ENCODE measurements at places on chromosomes 13 and 19. TPM values are rescaled to one million over a fixed set of nuclear protein-coding genes. Genes with fewer than 3 reads are reported as not detected.

GRCh38 chr13:111944171-111944583, 122.8 kb upstream of the SOX1 start:
- no peak for DNase-seq

DNA sequence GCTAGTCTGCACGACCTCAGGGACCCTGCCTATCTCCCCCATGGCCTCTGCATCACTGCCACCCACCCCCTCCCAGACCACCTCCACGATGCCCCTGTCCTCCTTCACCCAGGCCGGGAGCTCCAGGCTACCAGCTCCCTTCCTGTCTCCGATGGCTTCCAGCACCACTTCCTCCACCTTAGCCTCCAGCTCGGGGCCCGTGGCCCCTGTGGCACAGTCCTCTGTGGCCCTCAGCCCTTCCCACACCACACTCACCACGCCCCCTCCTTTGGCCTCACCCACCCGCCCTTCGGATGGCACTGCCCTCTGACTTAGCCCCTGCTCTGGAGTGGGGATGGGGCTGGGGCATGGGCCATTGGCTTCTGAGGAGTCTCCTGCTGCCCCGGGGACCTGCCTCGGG, 7.2 kb downstream of the PALM3 start:
- no peak for DNase-seq

Gene RNF225
- total RNA-seq = 0.58 TPM

Gene SHISA7
- not detected for total RNA-seq

Gene SLC15A1
- total RNA-seq = not detected

DNA sequence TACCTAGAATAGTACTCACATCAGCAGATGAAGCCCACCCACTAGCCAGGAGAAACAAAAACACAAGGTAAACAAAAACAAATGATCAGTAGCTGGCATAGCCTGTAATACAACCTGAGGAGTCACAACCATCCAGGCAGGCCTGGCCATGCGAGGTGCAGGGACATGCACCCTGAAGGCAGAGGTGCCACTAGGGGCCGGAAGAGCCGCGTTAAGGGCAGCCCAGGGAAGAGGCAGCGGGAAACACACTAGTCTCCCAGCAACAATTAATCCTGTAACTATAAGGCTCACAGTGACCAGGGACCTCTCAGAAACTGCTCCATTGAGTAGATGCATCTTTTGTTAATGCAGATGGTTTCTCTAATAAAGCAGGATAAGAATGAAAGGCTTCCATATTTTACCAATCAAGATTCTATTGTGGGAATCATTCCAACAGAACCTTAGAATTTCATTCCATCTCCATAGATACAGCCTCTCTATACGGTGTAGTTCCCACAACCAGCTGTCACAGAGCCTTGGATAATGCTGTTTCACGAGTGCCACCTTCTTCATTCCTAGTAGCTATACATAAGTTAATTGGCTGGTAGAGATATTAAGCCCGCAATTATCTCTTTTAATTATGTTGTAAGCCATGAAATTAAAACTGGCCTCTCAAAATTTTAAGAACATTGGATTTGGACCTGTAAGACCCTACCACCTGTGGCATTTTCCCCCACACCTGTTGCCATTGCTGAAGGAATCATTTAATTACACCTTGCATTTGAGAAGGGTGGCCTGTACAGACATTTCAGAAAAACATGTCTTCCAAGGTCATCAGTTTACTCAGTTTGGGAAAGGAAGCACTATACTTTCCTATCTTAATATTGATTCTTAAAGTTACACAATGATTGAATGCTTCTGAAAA, 28.7 kb downstream of the ANKRD10 start:
- DNase-seq = no peak

DNA sequence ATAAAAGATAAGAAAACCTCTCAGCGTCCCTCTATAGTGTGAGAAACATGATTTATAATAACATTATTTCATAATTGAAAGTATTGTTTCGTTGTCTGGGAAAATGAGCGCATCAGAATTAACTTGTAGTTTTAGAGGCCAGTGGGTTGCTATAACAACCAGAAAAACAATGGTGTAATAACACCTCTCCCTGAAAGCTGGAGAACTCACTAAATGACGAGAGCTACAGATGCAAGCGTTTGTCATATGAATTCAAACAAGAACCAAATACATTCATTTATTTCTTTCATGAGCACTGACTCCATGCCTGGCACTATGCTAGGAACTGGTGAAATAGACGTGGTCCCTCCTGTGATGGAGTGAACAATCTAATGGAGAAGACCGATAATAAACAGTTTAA, 16.3 kb downstream of the KBTBD7 start:
- DNase-seq = no peak

DNA sequence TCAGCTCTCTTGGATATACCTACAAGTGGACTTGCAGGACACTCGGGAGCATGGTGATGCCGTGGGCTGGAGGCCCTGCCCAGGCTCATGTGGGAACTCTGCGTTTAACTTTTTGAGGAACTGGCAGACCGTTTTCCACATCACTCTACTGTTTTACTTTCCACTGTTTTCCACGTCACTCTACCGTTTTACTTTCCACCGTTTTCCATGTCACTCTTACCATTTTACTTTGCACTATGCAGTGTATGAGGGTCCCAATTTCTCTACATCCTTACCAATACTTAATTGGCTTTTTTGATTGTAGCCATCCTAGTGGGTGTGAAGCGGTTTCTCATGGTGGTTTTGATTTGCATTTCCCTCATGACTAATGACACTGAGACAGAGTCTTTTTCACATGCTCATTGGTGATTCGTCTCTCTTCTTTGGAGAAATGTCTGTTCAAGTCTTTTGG, 40.5 kb downstream of the GATAD2A start:
- no peak for DNase-seq

DNA sequence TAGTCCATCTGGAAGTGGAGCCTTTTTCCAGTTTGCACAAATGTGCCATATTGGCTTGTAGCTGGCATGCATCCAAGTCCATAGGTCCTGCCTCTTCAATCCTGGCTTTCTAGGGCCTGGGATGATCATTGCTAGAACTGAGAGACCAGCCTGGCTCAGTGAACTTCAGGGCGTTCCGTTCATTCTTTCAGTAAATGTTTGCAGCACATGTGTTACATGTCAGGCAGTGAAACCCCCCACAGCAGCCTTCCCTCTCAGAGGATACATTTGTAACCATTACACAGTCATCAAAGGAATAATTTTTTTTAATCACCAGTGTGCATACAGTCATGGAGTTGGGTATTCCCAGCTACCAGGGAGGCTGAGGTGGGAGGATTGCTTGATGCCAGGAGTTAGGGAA, 9.7 kb downstream of the FUT2 start:
- no peak for DNase-seq

- no peak for DNase-seq
These were observed 3.6 kb downstream of the SEMA6B start for GRCh38 chr19:4555657-4556561.

Gene LILRA6
- not detected for total RNA-seq

DNA sequence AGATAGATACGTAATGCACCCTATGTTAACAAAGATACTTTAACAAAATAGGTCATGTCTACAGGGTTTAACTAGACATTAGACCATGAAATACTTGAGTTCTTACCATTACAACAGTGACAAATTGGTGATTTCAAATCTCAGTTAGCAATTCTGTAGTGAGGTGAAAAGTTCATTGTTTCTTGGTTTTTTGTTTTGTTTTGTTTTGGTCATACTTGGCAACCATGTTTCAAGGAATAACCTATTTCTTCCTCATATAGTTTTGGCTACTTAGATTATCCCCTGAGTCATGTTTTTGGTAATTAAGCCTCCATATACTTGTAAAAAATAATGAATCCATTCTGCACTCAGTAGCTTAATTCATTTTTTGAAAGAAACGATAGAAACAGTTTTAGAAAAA, 1200.4 kb downstream of the DIAPH3 start:
- DNase-seq = peak; percentile 26

DNA sequence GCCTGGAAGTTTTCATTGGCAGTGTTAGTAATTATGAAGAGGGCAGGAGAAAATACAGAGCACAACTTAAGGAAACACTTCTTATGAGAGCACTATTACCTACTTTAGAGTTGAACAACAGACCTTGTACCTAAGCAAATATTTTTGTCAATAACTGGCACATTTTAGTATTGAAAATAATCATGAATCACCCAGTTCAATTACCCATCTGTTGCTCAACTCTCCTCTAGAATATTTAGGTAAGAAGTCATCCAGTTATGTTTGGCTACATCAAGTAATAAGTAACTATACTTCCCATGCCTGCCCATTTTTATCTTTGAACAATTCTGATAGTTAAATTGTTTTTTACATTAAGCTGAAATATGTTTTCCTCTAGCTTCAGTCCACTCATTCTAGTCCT, 893.4 kb downstream of the DIAPH3 start:
- no peak for DNase-seq

- peak; percentile 94 for DNase-seq
These were observed at the start of gene ERCC5 for GRCh38 chr13:102845630-102846260. ERCC5 (plus strand) TSS chr13:102846032; CDS start chr13:102846267, 235 bp downstream.

- no peak for DNase-seq
These were observed 94.5 kb upstream of the MRI1 start for GRCh38 chr19:13669780-13670355.

- no peak for DNase-seq
These were observed 28.7 kb upstream of the EPHX3 start for GRCh38 chr19:15260939-15261338.

- peak; percentile 48 for DNase-seq
These were observed at the start of gene ITGBL1 for GRCh38 chr13:101452519-101453485. ITGBL1 (plus strand) TSS chr13:101452675; CDS start chr13:101452834, 159 bp downstream.

- DNase-seq = no peak
These were observed 3.8 kb downstream of the MIER2 start for GRCh38 chr19:340620-341385.

Gene SIGLEC8
- total RNA-seq = not detected

DNA sequence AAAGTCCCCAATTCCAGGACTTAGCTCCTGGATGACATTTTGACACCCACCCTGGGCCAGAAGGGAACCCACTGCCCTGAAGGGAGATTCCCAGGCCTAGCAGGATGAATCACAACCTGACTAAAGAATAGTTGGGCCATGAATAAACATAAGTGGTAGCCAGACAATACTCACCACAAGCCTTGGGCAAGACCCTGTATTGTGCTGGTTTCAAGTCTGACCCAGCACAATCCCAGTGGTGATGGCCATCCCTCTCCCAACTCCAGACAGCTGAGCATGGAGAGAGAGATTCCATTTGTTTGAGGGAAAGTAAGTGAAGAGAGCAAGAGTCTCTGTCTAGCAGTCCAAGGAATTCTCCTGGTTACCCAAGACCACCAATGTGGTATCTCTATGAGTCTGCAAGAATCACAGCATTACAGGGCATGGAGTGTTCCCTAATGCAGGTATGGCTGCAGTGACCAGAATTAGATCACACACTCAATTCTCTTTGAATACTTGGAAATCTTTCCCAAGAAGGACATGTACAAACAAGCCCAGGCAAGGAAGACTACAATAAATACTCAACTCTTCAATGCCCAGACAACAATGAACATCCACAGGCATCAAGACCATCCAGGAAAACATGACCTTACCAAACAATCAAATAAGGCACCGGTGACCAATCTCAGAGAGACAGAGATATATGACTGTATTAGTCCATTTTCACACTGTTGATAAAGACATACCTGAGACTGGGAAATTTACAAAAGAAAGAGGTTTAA, 158.0 kb downstream of the VWA8 start:
- no peak for DNase-seq

Gene CEACAM16
- total RNA-seq = not detected

DNA sequence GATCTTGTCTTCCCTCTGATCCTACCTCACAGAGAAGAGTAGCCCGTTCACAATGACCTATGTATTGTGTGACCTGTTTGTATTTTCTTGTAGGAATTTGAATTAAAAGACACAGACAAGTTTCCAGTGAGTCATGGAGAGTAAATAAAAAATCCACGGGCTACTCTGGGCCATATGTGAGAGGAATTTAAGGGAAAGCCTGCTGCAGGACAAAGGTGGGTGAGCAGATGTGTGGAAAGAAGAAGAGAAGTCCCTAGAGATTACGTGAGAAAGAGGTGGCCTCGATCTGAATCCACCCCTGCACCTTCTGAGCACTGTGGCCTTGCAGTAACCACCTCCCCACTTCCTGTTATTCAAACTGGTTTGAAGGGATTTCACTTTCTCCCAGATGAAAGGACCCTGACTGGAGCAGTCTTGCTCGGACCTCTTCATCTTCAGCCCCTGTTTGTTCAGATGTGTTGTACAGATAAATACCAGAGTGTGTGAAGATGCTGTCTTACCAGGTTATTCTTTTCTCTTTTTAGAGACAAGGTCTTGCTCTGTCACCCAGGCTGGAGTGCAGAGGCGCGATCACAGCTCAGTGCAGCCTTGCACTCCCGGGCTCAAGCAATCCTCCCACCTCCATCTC, 205.4 kb downstream of the PDS5B start:
- DNase-seq = no peak

- DNase-seq = no peak
These were observed 13.4 kb downstream of the UBXN6 start for GRCh38 chr19:4443966-4444764.

Gene PLIN5
- total RNA-seq = not detected

DNA sequence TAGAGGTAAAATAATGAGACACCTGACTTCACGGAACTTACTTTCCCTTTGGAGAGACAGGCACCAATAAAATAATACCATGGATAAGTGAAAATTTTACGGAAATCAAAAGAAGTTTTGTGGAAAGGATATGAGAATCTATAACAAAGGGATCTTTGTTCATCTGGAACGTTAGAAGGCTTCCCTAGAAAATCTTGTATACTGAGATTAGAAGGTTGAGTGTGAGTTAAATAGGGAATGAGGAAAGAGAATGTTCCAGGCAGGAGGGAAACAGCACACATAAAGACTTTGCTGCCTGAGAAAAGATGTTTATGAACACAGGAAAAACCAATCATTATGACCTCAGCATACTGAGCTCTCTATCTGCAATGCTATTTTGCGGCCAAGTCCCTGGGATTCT, 19.6 kb upstream of the RAP2A start:
- no peak for DNase-seq

DNA sequence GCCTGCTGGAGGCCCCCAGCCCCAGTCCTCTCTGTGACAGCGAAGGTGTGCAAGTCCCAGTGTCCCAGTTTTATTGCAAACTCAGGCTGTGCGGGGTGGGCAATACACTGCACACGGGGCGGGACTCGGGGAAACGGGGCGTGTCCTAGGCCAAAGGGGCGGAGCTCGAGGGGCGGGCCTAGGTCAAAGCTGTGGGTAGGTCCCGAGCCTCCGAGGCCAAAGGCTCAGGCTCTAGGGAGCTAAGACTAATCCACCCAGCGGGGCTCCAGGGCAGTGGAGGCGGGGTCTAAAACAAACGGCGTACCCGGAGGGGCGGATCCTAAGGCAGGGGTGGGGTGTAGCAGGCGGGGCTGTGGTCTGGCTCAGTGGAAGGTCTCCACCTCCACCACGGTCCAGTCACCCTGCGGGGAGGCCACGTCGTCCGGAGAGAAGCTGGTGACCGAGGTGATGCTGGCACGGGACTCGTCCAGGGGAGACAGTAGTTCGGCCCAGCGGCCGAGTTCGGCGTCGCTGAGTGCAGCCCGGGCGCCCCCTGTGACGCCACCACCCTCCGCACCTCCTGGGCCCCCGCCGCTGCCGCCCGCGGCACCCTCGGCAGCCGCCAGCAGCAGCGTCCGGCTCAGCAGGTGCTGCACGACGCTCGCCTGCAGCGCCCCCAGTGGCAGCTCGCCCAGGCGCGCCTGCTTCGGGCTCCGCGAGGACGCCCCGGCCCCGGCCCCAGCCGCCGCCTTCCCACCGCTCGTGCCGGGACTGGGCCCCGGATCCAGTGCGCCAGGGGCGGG, 5.3 kb downstream of the PRR36 start:
- peak; percentile 65 for DNase-seq

GRCh38 chr13:31767175-31767900, 28.0 kb downstream of the RXFP2 start:
- DNase-seq = no peak

Measured in endothelial cell of umbilical vein (primary cell).